NCI-H2081 treated with DMSO at 0.1 percent for 48 hours (cell line): ENCODE measurements at places on chromosomes 5 and 9.

- DNase-seq, result no peak
Measured at GRCh38 chr5:71461360-71461759, 5.9 kb downstream of the BDP1 start.

- DNase-seq, result no peak
Measured at GRCh38 chr9:137368431-137369035, 54.4 kb downstream of the EXD3 start.

DNA sequence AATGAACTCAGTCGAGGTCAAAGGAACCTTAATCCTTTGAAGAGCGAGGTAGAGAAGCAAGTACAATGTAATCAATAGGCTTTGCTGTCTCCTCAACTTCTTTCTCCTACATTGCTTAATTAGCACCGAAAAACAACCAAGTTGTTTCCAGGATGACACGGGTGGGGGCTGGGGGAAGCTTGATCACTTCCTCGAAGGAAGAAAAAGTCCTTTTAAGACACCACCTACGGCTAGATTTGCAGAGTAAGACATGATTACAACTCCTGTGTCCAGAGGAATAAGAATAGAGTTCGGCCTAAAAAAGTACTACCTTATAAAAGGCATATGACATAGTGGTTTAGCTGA, 811 bp upstream of the ARRDC3 start:
- DNase-seq, result no peak

GRCh38 chr5:95863383-95863757, 40.8 kb upstream of the GLRX start:
- DNase-seq, result no peak

DNA sequence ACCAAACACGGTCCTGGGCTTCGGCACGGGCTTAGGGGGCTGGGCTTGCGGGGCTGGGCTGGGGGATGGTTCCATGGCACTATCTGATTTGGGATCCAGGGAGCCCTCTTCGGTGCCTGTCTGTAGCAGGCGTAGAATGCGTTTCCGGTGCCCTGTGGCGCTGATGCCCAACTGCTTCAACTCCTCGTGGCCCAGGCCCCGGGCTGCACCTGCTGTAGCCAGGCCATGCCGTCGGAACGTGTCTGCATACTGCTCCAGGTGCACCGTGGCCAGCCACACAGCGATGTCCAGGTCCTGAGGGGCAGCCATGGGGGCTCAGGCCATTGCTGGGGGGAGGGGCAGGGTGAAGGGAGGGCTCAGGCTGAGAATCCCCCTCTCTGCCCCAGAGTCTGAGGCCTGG, 1.9 kb downstream of the ARAP3 start:
- DNase-seq, result no peak

- DNase-seq, result no peak
Measured at GRCh38 chr9:99118782-99119466, 14.0 kb downstream of the TGFBR1 start.

DNA sequence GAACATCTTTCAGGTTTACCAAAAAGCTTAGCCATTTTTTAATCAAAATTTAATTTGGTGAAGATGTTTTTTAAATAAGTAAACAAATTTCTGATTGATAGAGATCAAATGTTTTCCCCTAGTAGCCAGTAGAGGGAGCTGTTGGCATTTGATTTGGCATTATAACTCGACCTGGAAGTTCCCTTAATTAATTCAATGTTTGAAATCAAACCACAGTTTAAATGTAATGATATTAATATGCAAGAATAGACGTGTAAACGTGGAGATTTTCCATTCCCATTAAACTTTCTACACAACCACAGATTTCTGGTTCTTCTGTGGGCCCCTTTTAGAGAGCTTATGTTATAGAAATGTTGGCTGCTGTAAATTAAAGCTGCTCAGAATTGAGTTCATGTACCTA, 148.1 kb upstream of the MPDZ start:
- DNase-seq, result peak; percentile 72

GRCh38 chr5:61758711-61759110, 426.7 kb downstream of the ZSWIM6 start:
- no peak for DNase-seq

DNA sequence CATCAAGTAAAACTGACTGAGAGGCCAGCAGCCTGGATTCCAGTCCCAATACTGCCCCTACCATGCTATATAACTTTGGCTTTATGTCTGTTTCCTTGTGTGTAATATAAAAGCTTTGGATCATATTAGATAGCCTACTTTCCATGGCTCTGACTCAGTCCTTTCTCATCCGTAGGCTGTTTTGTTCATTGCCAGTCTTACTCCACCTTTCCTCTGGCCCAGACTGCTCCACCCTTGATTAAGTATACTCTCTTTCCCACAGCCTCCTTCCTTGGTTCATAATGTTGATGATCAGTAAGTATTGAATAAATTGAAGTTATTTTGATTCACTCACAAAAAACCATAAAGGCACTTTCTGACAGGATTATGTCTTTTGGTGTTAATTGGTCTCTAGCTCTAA, 1.5 kb upstream of the MRPS30 start:
- no peak for DNase-seq

DNA sequence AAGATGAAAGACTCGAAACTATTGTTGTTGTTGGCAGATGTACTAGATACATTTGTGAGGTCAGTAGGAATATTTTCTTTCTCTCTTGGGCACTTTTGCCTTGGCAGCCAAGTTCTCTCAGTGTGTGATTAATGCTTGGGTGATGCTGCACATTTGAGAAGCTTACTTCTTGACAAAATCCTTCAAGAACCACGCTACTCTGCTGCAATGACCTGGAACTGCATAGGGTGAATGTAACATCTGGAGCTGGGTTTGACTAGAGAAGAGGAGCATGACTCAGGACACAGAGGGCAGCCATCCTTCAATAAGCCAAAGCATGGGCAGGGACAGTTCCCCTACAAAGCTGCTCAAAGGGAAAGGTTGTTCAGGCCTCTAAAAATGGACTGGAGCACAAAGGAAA, 75.5 kb upstream of the PUM3 start:
- DNase-seq, result no peak

DNA sequence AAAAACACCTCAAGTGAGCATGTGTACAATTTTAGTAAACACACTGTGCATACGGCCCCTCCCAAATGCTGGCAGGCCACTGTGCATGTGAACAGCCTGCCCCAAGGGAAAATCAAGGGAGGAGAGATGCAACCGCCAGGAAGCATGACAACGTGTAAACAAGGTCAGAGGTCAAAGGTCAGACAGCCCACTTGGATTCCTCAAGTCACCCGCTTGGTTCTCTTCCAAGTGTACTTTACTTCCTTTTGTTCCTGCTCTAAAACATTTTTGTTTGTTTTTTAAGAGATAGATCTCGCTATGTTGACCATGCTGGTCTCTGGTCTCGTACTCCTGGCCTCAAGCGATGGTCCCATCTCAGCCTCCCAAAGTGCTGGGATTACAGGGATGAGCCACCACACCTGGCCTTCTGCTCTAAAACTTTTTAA, 126.7 kb upstream of the SHB start:
- no peak for DNase-seq

- DNase-seq, result no peak
Measured at GRCh38 chr5:40682154-40683017, 2.7 kb downstream of the PTGER4 start.

DNA sequence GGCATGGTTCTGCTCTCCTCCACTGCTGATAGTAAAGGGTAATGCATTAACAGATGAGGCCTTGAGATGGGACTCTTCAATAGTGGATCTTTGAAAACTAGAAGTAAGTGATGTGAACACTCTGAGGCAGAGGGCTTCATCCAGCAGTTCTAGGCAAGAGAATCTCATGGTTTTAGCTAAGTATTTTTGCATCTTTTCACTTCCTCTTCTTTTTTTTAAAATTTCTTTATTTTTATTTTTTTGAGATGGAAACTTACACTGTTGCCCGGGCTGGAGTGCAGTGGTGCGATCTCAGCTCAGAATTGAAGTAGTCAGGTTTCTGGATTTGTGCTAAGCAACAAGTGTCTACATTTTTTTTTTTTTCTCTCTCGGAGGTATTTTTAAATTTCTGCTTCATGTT, 101.9 kb downstream of the MTRR start:
- DNase-seq, result no peak

- peak; percentile 83 for DNase-seq
Measured at GRCh38 chr9:17005056-17005823, 129.6 kb upstream of the CNTLN start.

DNA sequence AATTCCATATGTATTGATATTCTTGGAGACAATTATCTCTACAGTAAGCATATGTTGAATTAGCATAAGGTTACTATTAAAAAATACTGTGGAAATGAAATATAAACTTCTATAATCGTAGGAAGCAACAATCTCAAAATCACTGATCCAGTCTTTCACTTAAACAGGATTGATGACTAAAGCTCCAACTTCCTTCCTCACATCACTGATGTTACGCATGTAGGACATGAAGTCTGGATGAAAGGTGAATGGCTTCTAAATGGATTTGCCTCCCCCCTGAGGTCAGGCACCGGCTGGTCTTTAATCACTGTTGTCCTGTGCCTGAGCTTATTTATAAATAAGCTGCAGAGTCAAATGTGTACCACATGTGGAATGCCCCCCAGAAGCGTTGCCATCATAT, 157.1 kb upstream of the NFIB start:
- no peak for DNase-seq

- DNase-seq, result no peak
Measured at GRCh38 chr9:91117474-91117891, 244.2 kb downstream of the AUH start.

GRCh38 chr5:149549461-149550267, 1.6 kb downstream of the CSNK1A1 start:
- DNase-seq, result no peak

DNA sequence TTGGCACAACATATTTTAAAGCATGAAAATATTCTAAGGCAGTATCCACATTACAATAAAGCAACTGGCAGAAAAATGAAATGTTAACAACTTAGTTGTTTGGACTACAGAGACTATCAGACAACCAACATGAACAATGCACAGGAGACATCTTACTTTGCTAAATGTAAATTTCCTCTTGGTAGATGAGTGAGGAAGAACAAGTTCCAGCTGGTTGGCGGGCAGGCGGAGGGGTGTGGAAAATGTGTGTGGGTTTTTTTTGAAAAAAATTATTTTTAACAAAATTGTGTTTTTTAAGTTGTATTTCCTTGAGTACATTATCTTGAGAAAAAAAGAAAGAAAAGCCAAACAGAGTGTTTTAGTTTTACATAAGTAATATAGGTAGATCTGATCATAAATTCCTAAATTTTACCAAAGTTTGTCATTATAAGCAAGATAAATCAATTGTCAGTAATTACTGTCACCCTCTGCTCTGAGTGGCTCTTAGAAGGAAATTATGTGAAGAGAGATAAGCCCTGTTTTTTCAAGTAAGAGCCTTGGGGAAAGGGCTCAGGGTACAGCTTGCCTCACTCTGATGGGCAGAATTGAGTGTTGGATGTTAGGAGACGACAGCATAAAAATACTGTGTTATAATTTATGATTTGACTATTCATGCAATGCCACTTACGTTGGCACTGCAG, 42.5 kb downstream of the TMEM167A start:
- peak; percentile 8 for DNase-seq

DNA sequence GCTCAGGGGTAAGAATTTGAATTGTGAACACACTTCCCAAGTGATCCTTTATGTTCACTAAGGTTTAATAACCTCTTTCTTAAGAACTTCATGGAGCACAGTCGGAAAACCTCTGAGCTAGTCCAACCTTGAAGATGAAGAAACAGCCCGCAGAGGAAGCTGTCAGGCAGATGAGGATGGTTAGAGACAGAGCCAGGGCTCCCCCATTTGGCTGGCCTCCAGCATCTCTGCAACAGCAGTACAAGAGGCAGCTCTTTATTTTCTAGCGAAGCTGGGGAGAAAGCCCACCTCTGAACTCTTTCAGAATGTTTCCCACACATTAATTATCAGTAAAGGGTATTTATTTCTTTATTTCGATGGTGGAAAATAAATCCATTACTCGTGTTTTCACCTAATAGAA, 350.8 kb downstream of the DMRT2 start:
- no peak for DNase-seq

- DNase-seq, result no peak
Measured at GRCh38 chr5:54453046-54453445, 2.5 kb upstream of the HSPB3 start.

GRCh38 chr5:23506329-23507236, 826 bp upstream of the PRDM9 start:
- DNase-seq, result no peak

DNA sequence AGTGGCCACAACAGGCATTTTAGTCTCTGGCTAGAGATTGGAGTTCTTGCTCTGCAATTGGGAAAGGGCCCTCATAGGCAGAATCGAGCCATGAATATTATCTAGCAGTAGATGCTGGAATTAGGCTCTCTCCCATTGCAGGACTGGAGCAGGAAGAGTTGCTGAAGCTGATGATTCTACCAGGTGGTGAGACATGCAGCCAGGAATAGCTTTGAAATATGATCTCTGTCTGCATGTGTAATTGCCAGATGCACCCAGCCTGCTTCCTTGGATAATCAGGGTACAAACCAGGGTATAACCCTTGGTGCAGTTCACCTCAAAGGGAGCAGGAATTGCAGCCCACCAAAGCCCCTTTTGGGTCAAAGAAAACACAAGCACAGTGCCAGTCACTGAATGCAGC, 211.4 kb upstream of the FTMT start:
- DNase-seq, result no peak

DNA sequence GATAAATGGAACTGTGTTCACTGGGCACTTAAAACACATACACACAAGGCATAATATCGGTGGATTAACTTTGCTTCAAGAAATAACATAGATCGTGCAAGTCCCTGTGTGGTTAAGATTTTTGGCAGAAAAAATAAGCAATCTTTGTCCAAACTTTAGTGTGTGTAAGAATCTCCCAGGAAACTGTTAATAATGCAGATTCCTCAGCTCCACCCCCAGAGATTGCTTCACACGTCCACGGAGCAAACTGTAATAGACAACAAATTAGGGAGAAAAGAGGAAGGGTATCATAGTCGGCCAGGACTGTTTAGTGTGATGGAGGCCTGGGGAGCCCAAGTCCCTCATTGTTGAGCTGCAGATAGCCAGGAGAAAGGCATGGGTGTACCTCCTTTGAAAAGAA, 84.8 kb downstream of the PJA2 start:
- DNase-seq, result no peak

- no peak for DNase-seq
Measured at GRCh38 chr5:169299191-169299662, 1.7 kb downstream of the SLIT3 start.

GRCh38 chr5:88660264-88660946, 222.6 kb downstream of the MEF2C start:
- DNase-seq, result no peak

- DNase-seq, result no peak
Measured at GRCh38 chr5:151155775-151156506, 1.6 kb downstream of the ANXA6 start.

- DNase-seq, result no peak
Measured at GRCh38 chr5:119356612-119357188, 881 bp downstream of the TNFAIP8 start.

DNA sequence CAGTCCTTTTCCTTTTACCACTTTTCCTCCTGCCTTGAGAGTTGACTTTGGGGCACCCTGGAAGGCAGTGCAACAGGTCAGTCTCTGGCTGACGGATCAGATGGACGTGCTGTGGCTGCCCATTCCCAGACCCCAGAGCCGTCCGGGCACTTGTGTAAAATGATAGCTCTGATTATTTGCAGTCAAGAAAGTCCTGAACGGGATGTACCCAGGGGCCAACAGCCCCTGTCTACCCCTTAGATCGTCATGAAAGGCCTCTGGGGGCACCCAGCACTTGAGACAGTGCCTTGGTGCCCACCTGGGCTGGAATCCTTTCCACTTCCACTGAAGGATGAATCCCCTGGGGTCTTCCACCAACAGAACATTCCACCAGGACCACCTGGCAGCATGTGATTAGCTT, 17.7 kb upstream of the ANGPTL2 start:
- no peak for DNase-seq
